ENCODE measurements at places on chromosomes 2 and 18.

- no peak for DNase-seq
Observed at GRCh38 chr18:49756135-49756534, 57.2 kb downstream of the ACAA2 start.

GRCh38 chr2:239607517-239608191 lies 206.8 kb upstream of the HDAC4 start:
- no peak for DNase-seq

GRCh38 chr18:52845036-52845435 lies 505.0 kb downstream of the DCC start:
- no peak for DNase-seq

DNA sequence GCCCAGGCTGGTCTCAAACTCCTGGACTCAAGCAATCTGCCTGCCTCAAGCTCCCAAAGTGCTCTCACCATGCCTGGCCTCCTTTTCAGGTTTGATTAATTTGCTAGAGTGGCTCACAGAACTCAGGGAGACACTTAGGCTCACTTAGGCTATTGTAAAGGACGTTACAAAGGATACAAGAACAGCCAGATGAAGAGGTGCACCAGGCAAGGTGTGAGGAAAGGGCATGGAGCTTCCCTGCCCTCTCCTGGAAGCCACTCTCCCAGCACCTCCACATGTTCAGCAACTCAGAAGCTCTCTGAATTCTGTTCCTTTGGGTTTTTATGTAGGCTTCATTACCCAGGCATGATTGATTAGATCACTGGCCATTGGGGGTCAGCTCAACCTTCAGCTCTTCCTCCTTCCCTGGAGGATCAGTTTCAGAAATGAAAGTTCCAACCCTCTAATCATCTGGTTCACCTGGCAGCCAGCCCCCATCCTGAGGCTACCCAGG lies 78.7 kb upstream of the RGPD5 start:
- no peak for DNase-seq

- no peak for DNase-seq
Observed at GRCh38 chr18:7817575-7818230, 250.6 kb downstream of the PTPRM start.

GRCh38 chr2:26711457-26712161 lies 19.1 kb downstream of the KCNK3 start:
- no peak for DNase-seq

DNA sequence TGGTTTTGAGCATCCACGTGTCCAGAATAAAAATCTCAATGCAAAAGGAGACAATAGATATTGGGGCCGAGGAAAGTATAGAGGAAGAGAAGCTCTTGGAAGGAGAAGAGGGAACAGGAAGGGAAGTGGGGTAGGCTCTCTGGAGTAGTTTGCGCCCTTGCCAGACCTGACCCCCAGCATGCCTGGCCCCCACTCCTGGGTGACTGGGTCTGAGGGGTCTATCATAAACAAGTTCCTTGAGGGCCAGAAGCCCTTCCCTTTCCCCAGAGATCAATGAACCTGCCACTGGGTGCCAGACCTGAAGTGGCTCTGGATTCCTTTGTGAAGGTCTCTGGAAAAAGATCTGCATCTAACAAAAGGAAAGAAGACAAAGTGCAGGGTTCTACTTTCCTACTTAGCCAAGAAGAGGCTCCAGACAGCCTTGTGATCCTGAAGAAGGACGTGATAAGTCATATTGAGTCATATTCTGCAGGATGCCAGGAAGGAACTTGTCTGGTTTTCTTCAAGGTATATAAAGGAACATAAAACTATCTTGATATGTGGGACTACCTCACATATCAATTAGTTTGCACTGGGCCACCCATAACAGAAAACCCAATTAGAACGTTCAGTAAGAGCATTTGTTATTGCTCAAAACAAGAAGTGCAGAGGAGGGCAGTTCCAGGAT lies 18.7 kb upstream of the ATOH8 start:
- DNase-seq = no peak

DNA sequence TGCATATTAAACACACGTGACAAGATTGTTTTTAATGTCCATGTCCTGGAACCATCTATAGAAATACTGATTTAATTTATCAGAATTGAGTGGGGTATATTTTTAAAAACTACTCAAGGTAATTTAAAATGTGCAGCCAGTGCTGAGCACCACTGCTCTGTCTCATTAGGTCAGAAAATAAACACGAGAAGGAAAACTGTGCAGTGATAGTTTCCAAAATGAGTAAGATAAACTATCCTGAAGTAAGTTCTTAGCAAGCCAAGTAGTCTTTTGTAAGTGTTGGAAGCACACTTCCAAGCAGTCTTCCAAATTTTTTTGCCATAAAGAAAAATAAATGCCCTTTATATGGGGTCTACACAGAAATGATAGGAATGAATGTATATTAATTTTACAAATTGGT lies 93.8 kb upstream of the DNAJC10 start:
- DNase-seq = no peak

- no peak for DNase-seq
Observed at GRCh38 chr2:190882411-190882766, 1.8 kb downstream of the GLS start.

Data from activated CD4-positive, CD25-positive, alpha-beta regulatory T cell treated with anti-CD3 and anti-CD28 coated beads, Interleukin-2, amount 50 U/mL, for 16 hours (primary cell).